ENCODE measurements at places on chromosomes 1 and 21.

DNA sequence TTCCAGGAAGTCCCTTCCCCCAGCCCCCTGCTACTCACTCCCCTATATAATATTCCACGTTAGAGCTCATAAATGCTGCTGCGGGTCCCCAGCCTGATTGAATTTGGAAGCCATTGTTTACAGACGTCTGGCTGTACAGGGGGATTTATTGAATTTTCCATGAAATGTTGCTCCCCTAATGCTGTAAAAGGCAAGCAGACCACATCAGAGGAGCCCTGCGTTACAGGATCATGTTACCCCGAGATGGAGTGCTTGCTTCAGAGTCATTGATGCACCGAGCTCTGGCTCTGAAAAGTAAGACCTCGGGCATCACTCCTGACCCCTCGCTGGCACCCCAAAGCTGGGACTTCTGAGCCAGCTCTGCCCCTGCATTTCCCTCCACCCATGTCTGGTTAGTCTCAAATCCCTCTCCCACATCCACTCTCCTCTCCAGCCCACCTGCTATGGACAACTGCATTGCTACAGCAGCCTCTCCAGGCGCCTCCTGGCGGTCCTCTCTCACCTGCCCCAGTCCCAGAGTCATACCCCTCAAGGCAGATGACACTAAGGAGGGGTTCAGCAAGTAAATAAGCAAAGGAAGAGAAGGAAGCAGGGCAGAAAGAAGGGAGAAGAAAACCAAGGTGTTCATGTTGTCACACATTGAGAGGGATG, 127.8 kb downstream of the TMEM53 start:
- no peak for DNase-seq

- DNase-seq, result no peak
Measured at GRCh38 chr21:19034560-19034959, 631.0 kb upstream of the TMPRSS15 start.

GRCh38 chr1:47584249-47584648, 146.4 kb downstream of the FOXD2 start:
- no peak for DNase-seq

DNA sequence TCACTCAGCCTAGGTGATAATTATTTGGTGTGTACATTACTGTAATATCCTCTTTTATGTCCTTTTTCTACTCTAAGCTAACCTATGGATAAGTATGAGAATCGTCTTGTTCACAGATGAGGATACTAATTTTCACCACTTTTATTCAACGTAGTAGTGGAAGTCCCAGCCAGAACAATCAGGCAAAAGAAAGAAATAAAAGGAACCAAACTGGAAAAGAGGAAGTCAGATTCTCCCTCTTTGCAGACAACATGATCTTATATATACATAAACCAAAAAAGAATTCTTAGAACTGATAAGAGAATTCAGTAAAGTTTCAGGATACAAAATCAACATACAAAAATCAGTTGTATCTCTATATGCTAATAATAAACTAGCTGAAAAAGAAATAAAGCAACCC, 12.6 kb upstream of the RGL1 start:
- DNase-seq, result no peak

- peak; percentile 69 for DNase-seq
Measured at GRCh38 chr1:117534995-117535467, 70.8 kb upstream of the TENT5C start.

DNA sequence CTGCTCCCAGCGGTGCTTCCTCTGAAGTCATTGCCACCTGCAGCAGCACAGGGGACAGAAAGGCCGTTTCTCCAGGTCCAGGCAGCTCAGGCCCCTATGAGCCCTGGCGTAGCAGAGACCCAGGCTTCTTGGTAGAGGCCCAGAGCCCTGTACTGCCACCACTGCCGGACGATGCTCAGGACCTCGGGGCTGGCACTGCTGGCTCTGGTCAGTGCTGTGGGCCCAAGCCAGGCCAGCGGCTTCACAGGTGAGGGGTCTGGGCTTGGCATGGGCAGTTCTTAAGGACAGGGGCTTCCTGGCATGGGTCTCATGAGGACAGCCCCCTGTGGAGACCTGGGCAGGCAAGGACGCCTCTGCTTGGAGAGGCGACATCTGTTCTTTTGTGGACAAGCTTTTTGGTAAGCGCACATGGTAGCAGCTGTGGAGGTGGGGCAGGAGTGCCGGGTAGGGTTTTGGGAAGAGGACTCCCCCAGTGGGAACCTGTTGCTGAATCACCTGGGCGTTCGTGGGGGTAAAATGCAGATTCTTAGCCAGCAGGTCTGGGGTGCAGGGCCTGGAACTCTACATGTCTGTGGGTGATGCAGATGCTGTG, at the start of gene UMODL1:
Gene UMODL1, plus strand, starts transcription at position 172 of the 592 bp plus-strand sequence. Its CDS starts 0 bp downstream, at position 172.
- no peak for DNase-seq

DNA sequence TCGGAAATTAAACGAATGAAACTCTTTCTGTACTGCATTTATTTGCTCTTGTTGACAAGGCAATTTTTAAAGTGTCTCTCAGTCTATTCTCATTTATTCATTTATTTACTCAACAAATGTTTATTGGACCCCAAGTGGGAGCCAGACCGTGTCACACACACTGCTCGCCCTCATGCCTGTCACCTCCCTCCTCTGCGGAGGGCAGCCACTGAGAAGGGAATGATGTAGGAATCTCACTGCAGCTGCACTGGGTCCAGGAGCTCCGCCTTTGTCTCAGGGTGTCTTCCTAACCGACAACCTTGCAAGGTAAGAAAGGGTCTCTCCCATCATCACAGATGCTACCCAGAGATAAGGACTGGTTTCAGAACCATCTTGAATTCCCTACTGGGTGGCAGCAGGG, 14.1 kb upstream of the KLHDC7A start:
- no peak for DNase-seq

DNA sequence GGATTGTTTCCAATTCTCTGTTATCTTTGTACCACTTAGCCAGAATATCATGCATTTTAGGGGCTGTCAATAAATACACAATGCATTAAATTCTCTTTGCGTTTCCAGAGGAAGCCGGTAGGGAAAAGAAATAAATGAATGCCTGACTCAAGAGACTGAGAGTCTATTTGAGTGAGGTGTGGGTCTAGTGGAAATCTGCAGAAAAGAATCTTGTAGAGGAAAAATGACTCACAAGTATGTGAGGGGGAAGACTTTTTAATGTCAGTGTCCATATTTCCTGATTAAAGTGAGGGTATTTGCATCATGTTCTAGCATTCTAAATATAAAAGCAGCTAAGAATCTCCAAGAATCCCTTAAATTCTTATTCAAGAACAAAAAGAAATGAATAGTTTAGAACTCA, 271.1 kb downstream of the PTPRC start:
- no peak for DNase-seq

- DNase-seq, result no peak
Measured at GRCh38 chr1:106861110-106861509, 195.4 kb upstream of the PRMT6 start.

- no peak for DNase-seq
Measured at GRCh38 chr1:197761654-197762053, 13.6 kb downstream of the DENND1B start.

DNA sequence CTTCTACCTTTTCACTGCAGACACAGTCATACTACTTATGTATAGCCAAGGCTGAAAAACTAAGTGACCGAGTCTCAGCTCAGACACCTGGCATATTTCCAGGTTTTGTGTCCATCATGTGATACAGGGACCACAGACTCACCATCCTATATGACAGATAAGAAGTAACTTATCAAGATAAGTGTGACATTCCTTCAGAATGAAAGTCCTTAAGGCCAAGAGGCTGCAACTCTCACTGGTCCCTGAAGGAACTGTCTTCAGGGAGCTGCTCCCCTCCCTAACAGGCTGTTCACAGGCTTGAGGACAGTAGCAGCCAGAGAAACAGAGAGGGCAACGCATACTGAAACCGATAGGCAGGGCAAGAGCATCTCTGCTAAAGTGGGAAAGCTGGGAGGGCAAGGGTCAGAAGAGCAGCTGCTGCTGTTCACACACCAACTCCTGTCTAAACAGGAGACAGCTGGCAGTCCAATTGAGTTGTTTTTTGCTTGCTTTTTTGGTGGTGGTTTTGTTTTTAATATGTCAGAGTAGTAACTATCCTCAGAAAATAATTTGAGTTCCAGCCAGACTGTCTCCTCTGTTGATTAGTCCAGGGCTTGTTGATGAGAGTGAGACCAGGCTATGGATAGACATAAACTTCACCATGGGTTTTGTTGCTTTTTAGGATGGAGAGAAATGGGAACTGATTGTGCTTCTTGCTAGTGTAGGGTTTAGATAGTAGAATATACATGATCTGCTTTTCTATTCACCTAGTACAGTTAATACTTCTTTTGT, 67.7 kb downstream of the MACF1 start:
- DNase-seq, result peak; percentile 74

GRCh38 chr1:35575416-35575958, 2.4 kb downstream of the TFAP2E start:
- no peak for DNase-seq

DNA sequence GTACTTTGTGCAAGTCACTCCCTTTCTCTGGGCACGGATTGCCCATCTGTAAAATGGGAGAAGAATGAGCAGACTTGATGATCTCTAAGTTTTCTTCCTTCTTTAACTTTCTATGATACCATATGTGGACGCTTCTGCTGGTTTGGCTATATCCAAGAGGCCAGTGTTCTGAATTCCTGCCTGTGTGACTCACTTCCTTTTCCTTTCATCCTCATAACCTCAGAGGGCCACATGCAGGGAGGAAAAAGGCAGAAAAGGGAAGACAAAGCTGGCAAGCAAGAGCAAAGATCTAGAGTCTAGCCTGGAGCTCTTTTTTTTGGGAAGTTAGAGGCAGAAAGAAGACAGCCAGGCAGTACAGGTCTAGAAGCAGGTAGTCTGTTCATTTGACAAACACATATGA, 151.2 kb downstream of the OMA1 start:
- DNase-seq, result no peak
